Astrocyte of the spinal cord (primary cell): ENCODE measurements at places on chromosomes 1 and 21.
A peak's percentile ranks its signal among the peaks of the same experiment; 100 is the strongest.

GRCh38 chr1:18950401-18951026 lies 6.0 kb downstream of the IFFO2 start:
- DNase-seq: no peak

- DNase-seq: peak; percentile 44
Observed at GRCh38 chr1:32886004-32886827, at the start of gene HPCA. HPCA (plus strand) TSS chr1:32886491; CDS start chr1:32888899, 2,408 bp downstream.

DNA sequence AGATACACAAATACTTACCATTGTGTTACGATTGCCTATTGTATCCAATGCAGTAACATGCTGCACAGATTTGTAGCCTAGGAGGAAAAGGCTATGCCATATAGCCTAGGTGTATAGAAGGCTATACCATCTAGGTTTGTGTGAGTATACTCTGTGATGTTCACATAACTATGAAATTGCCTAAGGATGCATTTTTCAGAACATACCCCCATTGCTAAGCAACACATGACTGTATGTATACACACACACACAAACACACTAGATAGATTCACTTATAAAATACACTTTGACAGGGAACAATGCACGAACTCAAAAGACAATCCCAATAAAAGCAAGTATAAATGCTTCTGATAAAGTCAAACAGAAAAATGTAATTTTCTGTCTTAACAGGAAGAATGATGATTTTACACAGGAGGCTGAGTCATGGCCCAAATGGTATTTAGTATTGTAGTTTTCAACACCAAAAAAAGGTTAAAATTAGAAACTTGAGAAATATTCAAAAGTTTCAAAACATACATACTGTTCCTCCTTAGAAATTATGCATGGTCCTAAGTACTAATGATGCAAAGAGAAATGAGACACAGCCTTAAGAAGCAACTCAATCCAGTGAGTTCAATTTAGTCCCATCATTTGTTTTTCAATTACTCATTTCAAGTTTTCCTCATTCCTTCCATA lies 12.2 kb downstream of the FH start:
- no peak for DNase-seq

DNA sequence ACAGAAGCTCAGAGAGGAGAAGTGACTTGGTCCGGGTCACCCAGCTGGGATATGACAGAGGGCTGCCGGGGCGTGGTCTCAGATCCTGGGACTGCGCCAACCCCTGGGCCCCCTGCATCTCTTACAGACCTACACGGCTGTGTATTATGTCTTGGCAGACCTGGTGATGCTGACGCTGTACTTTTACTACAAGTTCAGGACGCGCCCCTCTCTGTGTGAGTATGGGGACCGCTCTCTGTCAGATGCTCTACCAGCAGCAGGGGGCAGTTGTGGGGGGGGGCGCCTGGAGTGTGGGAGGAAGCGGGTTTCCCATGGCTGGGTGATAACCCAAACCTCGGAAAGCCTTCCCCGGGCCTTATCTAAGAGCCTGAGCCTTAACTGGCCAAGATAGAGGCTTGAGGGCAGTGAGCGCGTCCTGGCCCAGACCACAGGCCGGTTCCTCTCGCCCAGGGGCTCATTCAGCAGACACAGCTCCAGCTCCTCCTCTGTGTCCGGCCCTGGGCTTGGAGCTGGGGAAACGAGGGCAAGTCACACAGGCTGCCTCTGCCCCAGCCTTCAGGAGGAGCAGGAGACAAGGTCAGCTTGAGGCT lies 13.3 kb downstream of the SLC66A1 start:
- DNase-seq: no peak

DNA sequence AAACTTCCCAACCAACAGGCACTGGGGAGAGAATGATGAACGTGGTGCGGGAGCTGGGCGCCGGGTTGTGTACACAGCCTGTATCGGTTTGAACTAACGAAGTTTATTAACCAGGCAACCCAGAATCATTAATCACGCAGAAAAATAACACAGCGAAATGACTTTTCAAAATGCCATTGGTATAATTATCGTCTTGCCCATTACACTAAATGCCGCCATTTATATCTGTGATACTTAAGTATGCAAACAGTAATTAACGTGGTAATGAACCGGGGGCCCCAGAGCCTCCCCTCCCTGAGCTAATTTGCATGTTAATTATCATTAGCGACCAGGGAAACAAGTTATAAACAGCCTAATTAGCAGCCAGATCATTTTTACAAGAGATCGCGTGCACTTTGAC lies 5.1 kb upstream of the TTC34 start:
- no peak for DNase-seq

- DNase-seq: no peak
Observed at GRCh38 chr1:76186554-76187170, 112.1 kb downstream of the ST6GALNAC3 start.

- DNase-seq: no peak
Observed at GRCh38 chr1:111786669-111787207, 31.0 kb downstream of the DDX20 start.

DNA sequence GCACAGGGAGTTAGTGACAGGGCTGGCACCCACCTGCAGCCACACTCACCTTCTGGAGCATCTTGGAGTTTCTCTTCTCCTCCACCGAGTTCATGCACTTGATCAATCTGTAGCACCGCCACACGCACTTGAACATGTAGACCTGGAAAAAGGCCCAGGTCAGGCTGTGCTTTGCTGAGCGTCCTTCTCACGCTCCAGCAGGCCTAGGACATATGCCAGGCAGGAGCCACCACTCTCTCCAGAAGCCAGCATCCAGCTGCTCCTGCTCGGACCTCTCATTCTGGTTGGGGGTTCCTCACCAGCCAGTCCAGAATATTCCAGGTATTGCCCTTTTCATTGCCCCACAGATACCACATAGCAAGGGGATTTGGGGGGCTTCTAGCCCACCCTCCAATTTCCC lies 11.7 kb upstream of the MATN1 start:
- no peak for DNase-seq

- DNase-seq: no peak
Observed at GRCh38 chr1:110114784-110115183, 2.5 kb downstream of the UBL4B start.

- peak; percentile 48 for DNase-seq
Observed at GRCh38 chr1:164563721-164564360, 4.9 kb downstream of the PBX1 start.

DNA sequence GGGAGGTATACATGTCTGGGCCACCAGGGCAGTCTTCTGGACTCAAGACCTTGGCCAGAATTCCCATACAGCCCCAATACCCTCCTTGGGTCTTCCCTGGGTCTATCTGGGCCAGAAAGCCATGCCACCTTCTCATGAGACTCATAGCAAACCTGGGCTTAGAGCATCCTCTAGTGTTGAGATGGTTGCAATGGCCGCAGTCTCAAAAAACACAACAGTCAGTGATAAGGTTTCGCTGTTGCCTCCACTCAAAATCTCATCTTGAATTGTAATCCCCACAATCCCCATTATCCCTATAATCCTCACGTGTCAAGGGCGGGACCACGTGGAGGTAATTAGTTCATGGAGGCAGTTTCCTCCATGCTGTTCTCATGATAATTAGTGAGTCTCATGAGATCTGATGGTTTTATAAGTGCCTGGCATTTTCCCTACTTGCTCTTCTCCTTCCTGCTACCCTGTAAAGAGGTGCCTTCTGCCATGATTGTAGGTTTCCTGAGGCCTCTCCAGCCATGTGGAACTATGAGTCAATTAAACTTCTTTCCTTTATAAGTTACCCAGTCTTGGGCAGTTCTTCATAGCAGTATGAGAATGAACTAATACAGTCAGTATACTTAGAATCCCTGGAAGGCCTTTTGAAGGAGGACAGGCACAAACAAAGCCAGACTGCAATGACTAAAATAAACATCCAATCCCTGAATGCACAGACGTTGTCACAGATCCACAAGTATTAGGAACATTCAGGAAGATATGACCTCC lies 77.0 kb downstream of the CTH start:
- DNase-seq: peak; percentile 43

- no peak for DNase-seq
Observed at GRCh38 chr1:228096416-228097332, 6.5 kb downstream of the C1orf35 start.

GRCh38 chr1:41739061-41739955 lies 179.4 kb downstream of the HIVEP3 start:
- DNase-seq: peak; percentile 61

DNA sequence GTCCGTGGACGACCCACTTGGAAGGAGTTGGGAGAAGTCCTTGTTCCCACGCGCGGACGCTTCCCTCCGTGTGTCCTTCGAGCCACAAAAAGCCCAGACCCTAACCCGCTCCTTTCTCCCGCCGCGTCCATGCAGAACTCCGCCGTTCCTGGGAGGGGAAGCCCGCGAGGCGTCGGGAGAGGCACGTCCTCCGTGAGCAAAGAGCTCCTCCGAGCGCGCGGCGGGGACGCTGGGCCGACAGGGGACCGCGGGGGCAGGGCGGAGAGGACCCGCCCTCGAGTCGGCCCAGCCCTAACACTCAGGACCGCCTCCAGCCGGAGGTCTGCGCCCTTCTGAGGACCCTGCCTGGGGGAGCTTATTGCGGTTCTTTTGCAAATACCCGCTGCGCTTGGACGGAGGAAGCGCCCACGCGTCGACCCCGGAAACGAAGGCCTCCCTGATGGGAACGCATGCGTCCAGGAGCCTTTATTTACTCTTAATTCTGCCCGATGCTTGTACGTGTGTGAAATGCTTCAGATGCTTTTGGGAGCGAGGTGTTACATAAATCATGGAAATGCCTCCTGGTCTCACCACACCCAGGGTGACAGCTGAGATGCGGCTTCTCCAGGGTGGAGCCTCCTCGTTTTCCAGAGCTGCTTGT lies 32.4 kb downstream of the PRMT2 start:
- peak; percentile 39 for DNase-seq

- DNase-seq: peak; percentile 95
Observed at GRCh38 chr21:44869781-44870747, 3.4 kb downstream of the PTTG1IP start.

- no peak for DNase-seq
Observed at GRCh38 chr1:223246476-223247112, 103.5 kb upstream of the TLR5 start.

DNA sequence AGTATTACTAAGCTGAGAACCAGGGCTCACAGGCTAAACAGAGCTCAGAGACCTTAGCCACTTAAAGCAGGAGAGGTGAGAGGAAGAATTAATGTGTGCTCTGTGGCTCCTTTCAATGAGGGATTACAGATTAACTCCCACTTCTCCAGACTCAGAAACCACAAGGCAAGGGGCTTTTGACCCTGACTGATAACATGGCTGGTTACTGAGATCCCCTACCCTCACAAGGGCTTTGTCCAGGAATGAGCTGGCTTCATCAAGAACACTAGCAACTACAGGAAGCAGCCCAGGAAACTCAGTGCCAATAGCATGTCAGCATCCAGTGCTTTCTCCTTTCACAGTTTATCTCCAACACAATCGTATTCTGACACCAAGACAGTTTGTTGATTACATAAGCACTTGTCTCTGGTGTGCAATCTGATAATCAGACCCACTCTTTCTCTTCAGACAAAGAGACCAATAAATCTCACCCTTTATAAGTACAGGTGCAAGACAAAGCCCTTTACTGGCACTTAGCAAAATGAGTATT lies 38.8 kb downstream of the ERI3 start:
- no peak for DNase-seq

GRCh38 chr1:47524272-47524671 lies 86.4 kb downstream of the FOXD2 start:
- no peak for DNase-seq

GRCh38 chr21:28317177-28317950 lies 675.3 kb downstream of the LTN1 start:
- no peak for DNase-seq

DNA sequence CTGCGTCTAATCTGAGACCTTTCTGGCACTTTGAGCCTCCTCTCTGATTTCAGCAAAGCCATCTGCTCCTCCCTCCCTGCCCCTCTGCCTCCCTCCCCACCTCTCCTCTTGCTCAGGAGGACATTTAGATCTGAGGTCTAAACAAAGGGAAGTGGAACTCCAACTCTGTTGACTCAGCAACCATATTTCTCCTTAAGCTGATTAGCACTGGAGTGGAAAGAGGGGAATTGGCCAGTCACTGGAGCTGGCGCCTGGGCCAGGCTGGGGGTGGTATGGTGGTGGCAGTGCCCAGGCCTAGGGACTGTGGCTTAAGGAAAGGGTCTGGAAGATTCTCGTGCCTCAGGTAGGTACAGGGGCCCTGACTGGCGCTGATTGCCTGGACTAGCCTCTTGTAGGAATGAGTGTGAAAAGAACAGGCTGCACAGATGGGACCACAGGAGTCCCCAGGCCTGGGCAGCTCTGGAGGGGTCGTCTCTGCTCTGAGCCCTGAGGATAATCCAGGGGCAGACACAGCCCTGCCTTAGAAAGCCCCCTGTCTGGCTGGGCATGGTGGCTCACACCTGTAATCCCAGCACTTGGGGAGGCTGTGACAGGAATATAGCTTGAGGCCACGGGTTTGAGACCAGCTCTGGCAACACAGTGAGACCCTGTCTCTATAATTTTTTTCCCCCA lies 11.9 kb downstream of the SH2D2A start:
- peak; percentile 69 for DNase-seq
